Colonic mucosa (tissue), 4 donors: ENCODE measurements at places on chromosomes 6 and 20. TPM values are rescaled to one million over a fixed set of nuclear protein-coding genes. Genes with fewer than 3 reads are reported as not detected.

GRCh38 chr6:148565930-148566663 is 180.7 kb upstream of the UST start:
- H3K27me3 ChIP-seq: no peaks in the 10 kb centered on the region
- no peak overlapping the region for H3K4me3 ChIP-seq
- no peaks in the 10 kb centered on the region for H3K4me1 ChIP-seq
- no peaks in the 10 kb centered on the region for H3K36me3 ChIP-seq

The BRD2 gene
- total RNA-seq: 149 TPM

The ARMC2 gene
- 1.9 TPM for total RNA-seq

The RWDD2A gene
- 2.1 TPM for total RNA-seq
